ENCODE measurements at places on chromosomes 5 and 9.

DNA sequence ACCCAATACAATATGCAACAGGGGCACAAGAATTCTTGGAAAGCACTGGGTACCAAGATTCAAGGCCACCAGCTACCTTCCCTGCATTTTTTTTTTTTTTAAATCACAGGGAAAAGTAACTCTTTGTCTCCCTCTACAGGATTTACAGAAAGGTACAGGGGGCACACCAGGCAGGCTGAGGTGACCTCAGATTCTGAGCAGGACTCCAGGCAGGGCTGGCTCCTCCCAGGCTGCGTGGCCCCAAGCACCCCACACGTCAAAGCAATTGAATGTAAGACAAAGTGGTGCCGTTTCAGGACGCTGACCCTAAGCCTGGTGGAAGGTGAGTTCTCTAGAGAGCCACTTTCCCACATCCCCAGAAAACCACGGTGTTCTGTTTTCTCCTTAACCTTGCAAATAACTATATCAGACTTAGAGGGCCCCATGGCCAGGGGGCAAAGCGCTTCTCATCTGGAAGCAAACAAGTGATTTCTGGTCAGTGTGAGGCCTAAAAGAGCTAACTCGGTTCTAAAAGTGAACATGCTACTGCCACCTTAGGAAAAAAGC, 222.6 kb downstream of the ROR2 start:
- DNase-seq, result peak; percentile 74

- no peak for DNase-seq
These were observed 28.5 kb downstream of the NFIL3 start for GRCh38 chr9:91395106-91395552.

- DNase-seq, result no peak
These were observed 889.1 kb downstream of the TAF11L14 start for GRCh38 chr5:18523380-18523779.

GRCh38 chr5:157546456-157547100, 29.0 kb downstream of the ADAM19 start:
- no peak for DNase-seq

DNA sequence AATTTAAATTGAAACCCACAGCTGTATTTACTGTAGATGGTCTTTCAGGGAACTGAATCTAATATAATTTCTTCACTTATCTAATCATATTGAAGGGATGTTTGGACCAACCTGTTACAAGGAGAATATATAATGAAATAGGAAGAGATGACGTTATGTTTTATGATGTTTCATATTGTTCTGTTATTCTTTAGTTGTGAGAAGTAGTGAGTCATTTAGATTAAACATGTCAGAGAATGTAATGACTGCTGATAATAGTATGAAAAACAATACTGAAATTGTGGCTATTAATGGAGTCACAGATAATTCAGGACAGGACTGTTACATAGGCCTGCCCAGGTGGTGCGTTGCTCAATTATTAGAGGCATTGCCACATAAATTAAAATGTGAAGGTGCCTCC, 1993.4 kb downstream of the EFNA5 start:
- no peak for DNase-seq

DNA sequence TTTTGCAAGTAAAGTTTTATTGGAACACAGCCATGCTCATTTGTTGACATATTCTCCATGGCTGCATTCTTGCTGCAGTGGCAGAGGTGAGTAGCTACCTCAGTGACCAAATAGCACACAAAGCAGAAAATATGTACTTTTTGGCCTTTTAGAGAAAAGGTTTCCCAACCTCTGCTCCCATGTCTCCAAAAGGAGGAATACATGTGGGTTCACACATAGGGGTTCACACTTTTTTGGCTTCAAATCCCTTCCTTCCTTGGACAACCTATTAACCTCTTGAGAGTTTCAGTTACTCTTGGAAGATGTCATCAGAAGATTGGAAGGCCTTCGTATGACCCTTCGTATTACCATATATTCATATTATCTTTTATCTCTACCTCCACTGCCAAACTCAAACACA, 285.1 kb upstream of the TUT7 start:
- no peak for DNase-seq

DNA sequence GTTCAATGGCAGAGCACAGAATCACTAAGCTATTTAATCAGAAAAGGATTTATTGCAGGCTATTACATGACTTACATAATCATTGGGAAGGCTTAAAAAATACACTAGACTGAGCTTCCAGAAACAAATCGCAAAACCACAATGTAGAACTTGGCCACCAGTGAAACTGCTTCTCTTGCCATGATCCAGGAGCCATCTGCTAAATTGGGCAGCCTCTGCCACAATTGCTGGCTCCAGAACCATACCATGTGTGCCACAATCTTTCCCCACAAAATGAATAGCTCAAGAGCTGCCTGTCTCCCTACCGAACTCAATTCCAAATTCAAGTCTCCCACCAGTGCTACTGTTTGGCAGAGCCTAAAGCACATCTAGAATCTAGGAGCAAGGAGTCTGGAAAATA, 9.8 kb upstream of the ERAP1 start:
- DNase-seq, result no peak

DNA sequence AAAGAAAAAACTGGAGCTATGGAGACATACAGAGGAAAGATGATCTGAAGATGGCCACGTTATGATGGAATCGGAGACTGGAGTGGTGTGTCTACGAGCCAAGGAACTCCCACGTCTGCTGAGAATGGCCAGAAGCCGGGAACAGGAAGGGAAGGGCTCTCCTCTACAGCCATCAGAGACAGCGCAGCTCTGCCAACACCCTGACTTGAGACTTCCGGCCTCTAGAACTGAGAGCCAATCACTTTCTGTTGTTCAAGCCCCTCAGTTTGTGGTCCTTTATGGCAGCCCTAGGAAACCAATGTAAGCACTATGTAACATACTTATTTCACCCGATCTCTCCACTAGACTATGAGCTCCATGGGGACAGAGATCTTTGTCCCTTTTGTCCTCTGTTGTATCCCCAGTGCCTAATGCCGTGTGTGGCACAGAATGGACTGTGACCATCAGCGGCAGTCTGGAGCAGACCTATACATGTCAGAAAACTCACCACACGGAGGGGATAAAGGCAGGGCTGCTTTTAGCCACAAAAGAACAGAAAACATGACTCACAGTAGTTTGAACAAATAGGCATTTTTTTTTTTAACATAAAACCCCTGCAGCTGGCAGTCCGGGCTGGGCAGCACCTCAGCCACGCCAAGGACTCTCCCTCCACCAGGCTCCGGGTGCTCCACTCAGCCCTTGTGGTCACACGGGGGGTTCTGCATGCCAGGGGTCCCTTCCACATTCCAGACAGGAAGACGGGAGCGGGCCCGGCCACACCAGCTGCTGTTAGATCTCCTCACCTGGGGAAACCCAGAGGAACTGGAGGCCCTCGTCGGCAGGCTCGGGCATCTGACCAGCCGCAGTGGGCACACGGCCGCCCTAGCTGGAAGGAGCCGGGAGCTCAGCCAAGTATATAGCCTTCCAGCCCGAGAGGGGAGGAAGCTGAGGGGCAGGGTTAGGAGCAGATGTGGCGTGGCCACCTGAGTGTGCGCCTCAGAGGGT, 16.1 kb upstream of the MXD3 start:
- DNase-seq, result no peak

DNA sequence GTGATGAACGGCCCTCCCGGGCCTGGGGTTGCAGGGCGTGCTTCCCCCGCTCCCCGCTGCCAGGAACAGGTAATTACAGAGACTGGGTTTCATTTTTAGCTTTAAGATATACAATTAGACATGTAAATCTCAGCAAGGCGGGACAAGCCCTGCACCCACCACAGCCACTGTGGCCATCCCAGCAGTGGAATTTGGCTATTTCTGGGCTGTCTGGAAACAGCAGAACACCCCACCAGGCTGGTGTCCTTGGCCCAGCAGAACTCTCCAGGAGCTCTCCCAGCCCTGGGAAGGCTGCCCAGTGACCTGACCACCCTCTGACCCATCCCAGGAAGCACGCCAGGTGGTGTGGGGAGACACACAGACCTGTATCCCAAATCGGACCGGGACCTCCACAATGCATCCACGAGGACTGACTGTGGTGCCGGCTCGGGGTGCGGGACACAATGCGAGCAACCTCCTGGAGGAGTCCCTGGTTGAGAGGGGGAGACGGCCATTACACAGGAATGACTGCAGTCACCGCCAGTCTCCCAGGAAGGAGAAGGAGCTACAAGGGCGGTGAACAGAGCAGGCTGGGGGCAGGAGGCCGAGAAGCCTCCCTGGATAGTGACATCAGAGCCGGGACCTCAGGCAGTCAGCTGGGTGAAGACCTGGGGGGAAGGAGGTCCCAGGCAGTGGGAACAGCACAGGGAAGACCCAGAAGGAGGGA, 17.3 kb downstream of the EEIG1 start:
- DNase-seq, result no peak

DNA sequence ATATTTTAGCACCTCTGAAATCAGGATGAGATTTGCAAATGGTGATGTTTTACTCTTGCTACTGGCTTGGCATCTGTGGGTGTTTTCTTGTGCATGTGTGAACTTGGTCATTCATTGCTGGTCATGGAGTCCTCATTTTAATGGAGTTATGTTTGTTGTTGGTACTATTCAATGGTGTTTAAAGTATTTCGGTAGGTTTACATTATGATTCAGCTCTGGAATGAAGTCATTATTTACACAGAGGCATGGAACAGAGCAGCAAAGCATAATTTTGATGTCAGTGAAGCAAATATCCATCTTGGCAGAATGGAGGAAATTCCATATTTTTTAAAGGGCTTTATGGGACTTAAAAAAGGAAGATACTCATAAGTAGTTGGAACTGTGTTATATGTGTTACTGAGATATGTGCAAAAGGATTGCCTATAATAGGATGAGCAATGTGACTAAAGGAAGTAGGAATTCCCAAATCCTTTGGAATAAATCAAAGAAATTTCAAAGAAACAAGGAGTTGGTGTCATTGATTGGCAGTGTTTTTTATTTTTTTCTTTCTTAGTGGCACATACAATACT, 147.4 kb downstream of the ACTBL2 start:
- DNase-seq, result no peak

- no peak for DNase-seq
These were observed 60.3 kb downstream of the TMC1 start for GRCh38 chr9:72581694-72582093.

- DNase-seq, result no peak
These were observed 17.1 kb upstream of the IFNK start for GRCh38 chr9:27506981-27507380.

DNA sequence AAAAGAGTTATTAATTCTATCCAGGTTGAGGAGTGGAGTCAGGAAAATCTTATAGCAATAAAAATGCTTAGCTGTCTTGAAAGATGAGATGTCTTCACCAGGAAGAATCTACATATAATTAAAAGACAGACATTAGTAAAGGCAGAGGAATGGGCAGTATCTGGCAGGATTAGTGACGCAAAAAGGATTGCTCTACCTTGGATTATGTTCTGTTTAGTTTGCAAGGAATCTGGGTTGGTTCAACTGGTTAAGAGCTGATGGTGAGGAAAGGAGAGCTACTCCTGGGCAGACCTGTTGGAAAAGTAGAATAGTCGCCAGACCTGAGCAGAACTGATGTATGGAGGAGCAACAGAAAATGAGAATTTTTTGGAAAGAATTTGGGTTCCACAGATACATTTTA, 318.5 kb downstream of the ADGRV1 start:
- DNase-seq, result no peak

DNA sequence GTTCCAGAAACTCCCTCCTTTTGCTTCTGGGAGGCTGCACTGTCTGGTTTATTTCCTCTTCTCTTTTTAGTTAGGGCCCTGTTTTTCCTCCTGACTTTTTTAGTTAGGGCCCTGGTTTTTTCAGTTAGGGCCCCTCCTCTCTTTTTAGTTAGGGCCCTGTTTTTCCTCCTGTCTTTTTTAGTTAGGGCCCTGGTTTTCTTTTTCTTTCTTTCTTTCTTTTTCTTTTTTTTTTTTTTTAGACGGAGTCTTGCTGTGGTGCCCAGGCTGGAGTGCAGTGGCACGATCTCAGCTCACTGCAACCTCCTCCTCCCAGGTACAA, 15.1 kb downstream of the GSN start:
- no peak for DNase-seq

DNA sequence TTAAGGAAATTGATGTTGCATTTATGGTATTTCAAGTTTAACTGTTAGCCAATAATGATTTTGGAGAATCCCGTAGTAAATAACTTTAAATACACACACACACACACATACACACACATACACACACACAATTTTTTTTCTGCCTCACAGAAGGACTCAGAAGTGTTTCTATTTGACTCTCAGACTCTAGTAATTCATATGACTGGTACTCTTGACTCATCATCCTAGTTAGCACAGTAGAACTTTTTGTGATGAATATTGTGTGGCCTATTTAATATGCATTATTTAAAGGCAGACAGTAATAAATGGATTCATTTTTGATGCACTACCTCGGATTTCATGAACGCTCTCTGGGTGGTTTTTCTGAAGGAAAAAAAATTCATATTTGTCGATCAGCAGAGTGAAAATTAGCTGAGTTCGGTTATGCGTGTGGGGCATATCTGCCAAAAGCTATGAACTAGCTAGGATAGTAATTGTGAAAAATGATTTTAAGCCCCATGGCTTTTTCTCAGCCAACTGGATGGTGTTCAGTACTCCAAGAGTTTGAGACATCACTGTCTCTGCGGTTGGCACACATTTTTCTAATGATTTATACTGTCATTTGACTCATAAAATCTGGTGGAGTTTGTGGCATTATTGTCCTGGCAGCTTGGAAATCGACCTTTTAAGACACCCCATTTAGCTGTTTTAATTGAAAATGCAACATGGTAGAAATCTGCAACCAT, 102.2 kb downstream of the PCSK5 start:
- no peak for DNase-seq

DNA sequence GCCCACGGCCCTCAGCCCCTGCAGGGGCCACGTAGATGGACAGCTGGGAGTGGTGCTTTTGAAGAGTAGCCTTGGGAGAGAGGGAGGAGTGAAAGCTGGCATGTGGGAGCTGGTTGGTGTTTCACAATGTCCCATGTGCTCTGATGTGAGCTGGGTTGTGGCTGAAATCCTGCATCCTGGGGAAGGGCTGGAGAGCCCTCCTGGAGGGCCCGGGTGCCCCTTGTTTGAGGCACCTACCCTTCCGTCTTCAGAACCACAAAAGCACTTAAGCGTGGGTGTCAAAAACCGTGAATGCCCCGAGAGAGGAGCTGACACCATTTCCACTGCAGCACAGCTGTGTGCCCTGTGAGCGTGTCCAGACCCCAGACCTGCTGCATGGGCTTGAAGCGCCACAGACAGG, 199.1 kb upstream of the ZNF618 start:
- DNase-seq, result no peak

DNA sequence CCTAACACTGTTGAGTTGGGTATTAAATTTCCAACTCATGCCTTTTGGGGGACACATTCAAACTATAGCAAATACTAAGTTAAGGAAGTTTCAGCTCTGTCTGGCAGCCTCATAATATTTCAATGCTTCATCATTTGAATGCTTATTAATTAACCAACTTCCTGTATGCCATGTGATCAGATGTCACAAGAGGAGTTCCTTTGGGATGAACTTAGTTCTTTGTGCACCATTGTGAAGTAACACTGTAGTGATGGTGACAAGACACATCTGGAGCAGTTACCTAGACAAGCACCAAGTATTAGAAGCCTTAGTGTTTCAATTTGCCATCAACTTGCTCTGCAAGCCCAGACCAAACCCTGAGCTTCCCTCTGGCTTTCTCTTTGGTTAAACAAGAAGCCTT, 90.7 kb upstream of the IL12B start:
- DNase-seq, result no peak

GRCh38 chr9:71758277-71758676, 10.0 kb downstream of the CEMIP2 start:
- DNase-seq, result no peak

GRCh38 chr5:10675177-10675700, 85.8 kb downstream of the DAP start:
- DNase-seq, result no peak

All from HEK293T (cell line).